ENCODE measurements at places on chromosomes 13 and 19.
A peak's percentile ranks its signal among the peaks of the same experiment; 100 is the strongest.

DNA sequence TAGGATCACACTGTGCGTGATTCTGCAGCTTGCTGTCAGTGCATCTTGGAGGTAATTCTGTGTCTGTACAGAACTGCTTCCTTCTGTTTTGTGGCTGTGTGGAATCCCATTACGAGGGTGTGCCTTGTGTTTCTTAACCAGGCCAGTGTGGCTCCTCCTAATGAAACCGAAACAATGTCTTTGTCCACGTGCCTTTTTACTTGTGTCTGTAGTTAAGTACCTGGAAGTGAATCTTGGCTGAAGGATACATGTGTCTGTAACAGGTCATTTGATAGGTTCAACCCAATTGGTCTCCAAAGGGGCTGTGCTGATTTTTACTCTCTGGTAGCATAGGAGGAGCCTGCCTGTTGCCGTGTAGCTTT lies 13.1 kb downstream of the NOP53 start:
- DNase-seq: no peak

GRCh38 chr19:45058622-45059159 lies 17.6 kb downstream of the ZNF296 start:
- no peak for DNase-seq

- no peak for DNase-seq
Measured at GRCh38 chr19:31132753-31133110, 216.5 kb downstream of the TSHZ3 start.

- peak; percentile 47 for DNase-seq
Measured at GRCh38 chr19:9565900-9566705, 18.2 kb downstream of the ZNF121 start.

- peak; percentile 60 for DNase-seq
Measured at GRCh38 chr13:80168089-80168850, 172.7 kb downstream of the SPRY2 start.

DNA sequence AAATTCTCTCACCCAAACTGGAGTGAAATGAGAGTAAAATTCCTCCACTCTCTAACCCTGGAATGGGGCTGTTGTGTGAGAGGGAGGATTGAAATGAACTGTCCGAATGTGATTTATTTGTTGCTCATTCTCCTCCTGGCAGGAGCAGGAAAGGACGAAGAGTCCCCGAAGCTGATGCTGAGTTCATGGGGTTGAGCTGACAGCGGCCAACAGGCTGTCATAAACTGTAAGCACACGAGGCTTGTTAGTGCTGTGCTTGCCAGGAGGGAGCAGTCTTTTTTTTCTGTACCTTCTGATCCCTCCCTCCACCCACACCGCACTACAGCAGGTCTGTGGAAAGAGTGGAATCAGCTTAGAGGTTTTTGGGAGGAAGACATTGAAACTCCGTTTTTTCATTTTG lies 33.1 kb upstream of the ZNF331 start:
- peak; percentile 27 for DNase-seq

DNA sequence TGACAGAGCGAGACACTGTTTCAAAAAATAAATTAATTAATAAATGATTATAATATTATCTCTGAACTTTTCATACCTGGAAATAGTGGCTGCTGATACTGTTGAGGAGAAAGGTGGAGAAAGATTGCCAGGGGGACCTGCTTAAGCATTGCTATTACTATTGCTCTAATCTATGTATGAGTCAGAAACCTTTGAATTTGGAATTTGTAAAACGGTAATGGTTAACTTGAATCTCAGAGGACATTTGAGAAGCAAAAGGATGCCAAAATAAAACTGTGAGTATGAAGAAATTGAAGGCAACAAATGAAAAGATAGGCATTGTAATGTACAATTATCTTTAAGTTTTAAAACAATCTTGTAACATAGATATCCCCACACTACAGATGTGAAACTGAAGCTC lies 5.2 kb downstream of the MRPL57 start:
- no peak for DNase-seq

- no peak for DNase-seq
Measured at GRCh38 chr13:89827552-89827951, 1519.9 kb upstream of the MIR17HG start.

DNA sequence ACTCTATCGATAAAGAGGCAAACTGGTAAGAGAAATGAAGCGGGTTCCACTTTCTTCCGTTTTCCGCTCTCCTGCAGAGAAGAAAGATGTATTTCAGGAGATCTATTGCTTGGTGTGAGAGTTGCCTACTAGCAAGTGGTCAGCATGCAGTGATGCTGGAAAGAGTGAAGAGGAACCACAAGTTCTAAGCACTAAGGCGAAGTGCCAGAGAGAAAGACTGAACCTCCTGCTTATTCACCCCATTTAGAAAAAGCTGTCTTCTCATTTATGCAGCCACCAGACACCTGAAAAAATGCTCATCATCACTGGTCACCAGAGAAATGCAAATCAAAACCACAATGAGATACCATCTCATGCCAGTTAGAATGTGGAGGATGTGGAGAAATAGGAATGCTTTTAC lies 78.7 kb upstream of the GPC6 start:
- no peak for DNase-seq

GRCh38 chr13:75136151-75136550 lies 345.8 kb downstream of the TBC1D4 start:
- no peak for DNase-seq

- no peak for DNase-seq
Measured at GRCh38 chr13:20760872-20761271, 12.9 kb downstream of the EEF1AKMT1 start.

GRCh38 chr19:41223431-41224234 lies 4.6 kb downstream of the AXL start:
- peak; percentile 89 for DNase-seq

- no peak for DNase-seq
Measured at GRCh38 chr19:35354898-35355297, 3.4 kb upstream of the FFAR3 start.

DNA sequence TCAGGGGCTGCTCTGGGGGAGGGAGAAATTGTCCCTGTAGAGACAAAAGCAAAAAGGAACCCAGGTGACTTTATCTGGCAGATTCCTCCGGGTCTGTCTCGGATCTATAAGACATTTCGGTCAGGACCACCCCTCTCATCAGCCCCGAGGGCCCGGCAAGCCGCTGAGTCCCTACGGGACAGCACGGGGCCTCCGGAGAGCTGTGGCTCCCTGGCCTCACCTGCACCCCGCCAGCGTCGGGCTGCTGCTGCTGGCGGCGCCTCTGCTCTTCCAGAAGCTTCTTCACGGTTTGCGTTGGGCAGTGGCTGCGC lies 1.9 kb downstream of the NFKBID start:
- DNase-seq: no peak

DNA sequence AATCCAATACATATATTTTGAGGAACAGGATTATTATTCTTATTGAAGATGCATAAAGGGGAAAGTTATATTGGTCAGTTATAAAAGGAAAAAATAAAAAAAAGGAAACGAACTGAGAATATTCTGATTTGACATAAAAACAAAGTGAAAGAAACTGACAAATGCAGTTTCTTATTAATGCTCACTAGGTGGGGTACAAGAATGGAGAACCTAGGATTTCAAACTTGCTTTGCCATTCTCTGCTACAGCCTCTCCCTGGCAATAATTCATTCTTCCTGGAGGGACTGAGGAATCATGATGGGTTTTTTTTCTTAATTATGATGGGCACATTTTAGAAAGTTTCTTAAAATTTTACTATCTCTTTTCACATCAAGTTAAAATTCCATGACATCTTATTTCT lies 154.9 kb downstream of the PCDH9 start:
- peak; percentile 45 for DNase-seq

DNA sequence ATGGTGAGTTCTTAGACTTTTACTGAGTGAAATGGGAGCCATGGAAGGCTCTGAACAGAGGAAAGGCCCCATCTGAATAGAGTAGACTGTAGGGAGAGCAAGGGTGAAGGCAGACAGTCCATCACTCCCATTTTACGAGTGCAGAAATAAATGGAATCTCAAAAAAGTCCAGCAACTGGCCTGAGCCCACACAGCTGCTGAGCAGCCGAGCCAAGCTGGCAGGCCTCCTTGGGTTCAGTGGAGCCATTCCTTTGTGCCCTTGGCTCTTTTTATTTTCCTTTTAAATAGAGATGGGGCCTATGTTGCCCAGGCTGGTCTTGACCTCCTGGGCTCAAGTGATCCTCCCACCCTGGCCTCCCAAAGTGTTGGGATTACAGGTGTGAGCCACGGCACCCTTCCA lies 1.0 kb upstream of the MYH14 start:
- no peak for DNase-seq

DNA sequence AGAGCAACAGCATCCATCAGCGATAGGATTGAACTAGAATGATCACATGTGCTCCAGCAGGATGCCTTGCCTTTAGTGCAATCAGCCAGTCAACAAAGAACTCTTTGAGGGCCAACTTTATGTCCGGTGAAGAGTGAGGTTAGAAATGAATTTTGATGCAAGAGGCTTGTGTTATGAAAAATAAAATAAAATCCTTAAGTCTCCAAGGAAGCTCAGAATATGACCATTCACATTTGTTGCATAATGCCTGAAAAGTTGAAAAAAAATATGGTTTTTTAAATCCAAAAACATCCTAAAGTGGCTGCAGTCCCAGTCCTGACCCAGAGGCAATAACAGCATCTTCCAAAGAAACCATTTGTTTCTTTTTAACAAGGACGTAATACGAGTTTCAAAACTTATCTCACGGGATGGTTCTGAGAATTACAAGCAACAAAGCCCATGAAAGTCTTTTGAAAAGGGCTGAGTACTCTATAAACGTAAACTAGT lies 61.3 kb downstream of the DCLK1 start:
- peak; percentile 53 for DNase-seq

DNA sequence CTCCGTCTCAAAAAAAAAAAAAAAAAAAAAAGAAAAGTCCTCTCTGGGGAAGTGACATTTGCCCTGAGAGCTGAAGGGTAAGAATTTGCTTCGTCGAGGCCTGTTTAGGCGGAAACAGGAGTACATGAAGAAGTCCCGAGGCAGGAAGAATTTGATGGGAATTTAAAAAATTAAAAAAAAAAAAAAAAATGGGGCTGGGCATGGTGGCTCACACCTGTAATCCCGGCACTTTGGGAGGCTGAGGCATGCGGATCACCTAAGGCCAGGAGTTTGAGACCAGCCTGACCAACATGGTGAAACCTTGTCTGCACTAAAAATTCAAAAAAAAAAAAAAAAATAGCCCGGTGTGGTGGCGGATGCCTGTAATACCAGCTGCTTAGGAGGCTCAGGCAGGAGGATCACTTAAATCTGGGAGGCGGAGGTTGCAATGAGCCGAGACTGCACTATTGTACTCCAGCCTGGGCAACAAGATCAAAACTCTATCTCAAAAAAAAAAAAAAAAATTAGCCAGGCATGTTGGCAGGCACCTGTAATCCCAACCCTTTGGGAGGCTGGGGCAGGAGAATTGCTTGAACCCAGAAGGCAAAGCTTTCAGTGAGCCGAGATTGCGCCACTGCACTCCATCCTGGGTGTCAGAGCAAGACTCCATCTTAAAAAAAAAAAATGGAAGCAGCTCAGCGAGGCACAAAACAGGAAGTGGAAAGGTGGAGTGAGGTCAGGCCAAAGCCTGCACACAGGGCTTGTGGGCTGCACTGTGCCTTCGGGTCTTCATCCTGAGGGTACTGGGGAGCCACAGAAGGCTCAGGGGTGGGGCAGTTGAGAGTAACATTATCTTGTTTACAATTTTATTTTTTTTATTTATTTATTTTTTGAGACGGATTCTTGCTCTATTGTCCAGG lies 4.9 kb downstream of the BAX start:
- no peak for DNase-seq

DNA sequence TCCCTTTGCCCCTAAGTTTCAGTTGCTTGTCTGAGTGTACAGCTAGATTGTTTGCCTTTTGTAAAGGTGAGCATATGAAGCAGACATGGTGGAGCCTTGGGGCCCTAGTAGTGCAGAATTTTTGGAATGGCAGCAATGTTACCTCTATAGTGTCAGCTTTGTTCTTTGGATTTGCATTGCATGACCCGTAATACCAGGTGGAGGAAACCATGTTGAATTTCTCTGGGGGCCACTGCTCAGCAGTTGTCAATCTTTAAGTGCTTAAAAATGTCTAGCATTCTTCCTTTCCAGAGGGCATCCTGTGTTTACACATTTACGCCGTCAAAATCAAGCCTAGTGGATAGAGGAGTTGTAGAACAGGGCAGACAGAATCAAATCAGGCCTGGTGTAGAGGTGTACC lies 303.3 kb downstream of the ATP8A2 start:
- DNase-seq: no peak

- DNase-seq: peak; percentile 68
Measured at GRCh38 chr13:108948251-108948671, 318.9 kb downstream of the MYO16 start.

DNA sequence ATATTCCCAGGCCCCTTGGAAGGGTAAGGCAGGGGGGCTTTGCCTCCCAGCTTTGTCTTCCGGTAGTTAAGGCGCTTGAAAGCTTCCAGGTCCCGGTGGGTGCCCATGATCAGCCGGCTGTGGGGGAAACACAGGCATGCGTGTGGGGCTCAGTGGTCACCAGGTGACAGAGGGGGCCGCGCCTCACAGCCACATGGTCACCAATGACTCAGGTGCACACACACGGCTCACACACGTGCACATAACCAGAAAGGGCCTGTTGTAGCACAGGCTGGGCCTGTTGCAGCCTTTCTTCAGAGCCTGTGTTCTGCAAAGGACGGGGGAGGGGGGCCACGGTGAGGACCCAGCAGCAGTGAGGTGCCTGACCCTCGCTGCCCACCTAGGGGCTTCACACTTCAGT lies 5.9 kb downstream of the NANOS3 start:
- DNase-seq: no peak

All from fibroblast of mammary gland (primary cell).